ENCODE measurements at places on chromosomes 6 and 20. TPM values are rescaled to one million over a fixed set of nuclear protein-coding genes. Genes with fewer than 3 reads are reported as not detected.

The FAM184A gene
- total RNA-seq, result 0.57 TPM

The RBPJL gene
- total RNA-seq, result not detected

The DNAH8 gene
- 0.19 TPM for total RNA-seq

The RAD21L1 gene
- not detected for total RNA-seq

The WASF1 gene
- 8.6 TPM for total RNA-seq

The LY6G6F gene
- total RNA-seq, result not detected

The TMEM14B gene
- total RNA-seq, result 34.9 TPM

The TMEM244 gene
- total RNA-seq, result not detected

The FHL5 gene
- 3.5 TPM for total RNA-seq

The JARID2 gene
- total RNA-seq, result 24.2 TPM

The BPIFB4 gene
- total RNA-seq, result not detected

The RNF182 gene
- total RNA-seq, result 0.32 TPM

The DEFB124 gene
- not detected for total RNA-seq

The OOEP gene
- total RNA-seq, result not detected

The ADGRF5 gene
- total RNA-seq, result 9.9 TPM

The GPR63 gene
- 0.80 TPM for total RNA-seq

The TAF4 gene
- 40.6 TPM for total RNA-seq

The SLC12A5 gene
- total RNA-seq, result not detected

The NRSN1 gene
- total RNA-seq, result not detected

The ARMC2 gene
- total RNA-seq, result 0.34 TPM

The TRIM38 gene
- total RNA-seq, result 6.3 TPM

The RAB32 gene
- 16.0 TPM for total RNA-seq

The SLPI gene
- 222 TPM for total RNA-seq

The DBNDD2 gene
- 58.2 TPM for total RNA-seq

The TRIM31 gene
- not detected for total RNA-seq

The GSTA5 gene
- total RNA-seq, result not detected

The PRPH2 gene
- total RNA-seq, result not detected

The ARFGEF3 gene
- total RNA-seq, result 11.8 TPM

The POU3F2 gene
- total RNA-seq, result not detected

The SLCO4A1 gene
- 77.9 TPM for total RNA-seq

The TENT5A gene
- 18.4 TPM for total RNA-seq

The CFAP206 gene
- not detected for total RNA-seq

The CTCFL gene
- total RNA-seq, result not detected

The CCN6 gene
- 2.9 TPM for total RNA-seq

The BIRC7 gene
- 2.5 TPM for total RNA-seq

The DLK2 gene
- 32.7 TPM for total RNA-seq

The OR12D3 gene
- total RNA-seq, result not detected

The SOBP gene
- 1.6 TPM for total RNA-seq

The DEFB115 gene
- total RNA-seq, result not detected

The SHLD1 gene
- total RNA-seq, result 3.4 TPM

The PCK1 gene
- 2.8 TPM for total RNA-seq

The PRL gene
- not detected for total RNA-seq

The SLC26A8 gene
- total RNA-seq, result not detected

The KCNK17 gene
- 0.39 TPM for total RNA-seq

The NTSR1 gene
- not detected for total RNA-seq

The TCF21 gene
- total RNA-seq, result not detected

The VPS16 gene
- 34.9 TPM for total RNA-seq
